Fibroblast of the aortic adventitia (primary cell): ENCODE measurements at places on chromosomes 6 and 20.

- DNase-seq: peak; percentile 99
Observed at GRCh38 chr20:17873410-17874270, 95.0 kb downstream of the SNX5 start.

DNA sequence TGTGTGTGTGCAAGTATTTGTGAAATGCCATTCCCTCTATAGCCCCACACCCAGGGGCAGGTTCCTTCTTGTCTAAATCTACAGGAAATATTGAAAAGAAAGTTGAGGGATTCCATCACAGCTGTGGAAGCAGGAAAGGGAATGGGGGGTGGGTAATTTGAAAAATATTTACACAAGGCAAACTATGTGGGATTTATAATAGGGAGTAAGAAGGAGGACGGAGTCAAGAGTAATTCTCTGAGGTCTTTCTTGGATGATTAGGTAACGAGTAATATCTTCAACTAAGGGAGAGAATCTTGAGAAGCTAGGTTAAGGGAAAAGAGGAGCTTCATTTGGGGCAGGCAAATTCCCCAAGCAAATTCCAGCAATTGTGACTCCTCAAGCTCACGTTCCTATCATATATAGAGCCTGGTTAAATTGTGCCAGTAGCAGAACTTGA, 113.5 kb upstream of the SGK1 start:
- no peak for DNase-seq

DNA sequence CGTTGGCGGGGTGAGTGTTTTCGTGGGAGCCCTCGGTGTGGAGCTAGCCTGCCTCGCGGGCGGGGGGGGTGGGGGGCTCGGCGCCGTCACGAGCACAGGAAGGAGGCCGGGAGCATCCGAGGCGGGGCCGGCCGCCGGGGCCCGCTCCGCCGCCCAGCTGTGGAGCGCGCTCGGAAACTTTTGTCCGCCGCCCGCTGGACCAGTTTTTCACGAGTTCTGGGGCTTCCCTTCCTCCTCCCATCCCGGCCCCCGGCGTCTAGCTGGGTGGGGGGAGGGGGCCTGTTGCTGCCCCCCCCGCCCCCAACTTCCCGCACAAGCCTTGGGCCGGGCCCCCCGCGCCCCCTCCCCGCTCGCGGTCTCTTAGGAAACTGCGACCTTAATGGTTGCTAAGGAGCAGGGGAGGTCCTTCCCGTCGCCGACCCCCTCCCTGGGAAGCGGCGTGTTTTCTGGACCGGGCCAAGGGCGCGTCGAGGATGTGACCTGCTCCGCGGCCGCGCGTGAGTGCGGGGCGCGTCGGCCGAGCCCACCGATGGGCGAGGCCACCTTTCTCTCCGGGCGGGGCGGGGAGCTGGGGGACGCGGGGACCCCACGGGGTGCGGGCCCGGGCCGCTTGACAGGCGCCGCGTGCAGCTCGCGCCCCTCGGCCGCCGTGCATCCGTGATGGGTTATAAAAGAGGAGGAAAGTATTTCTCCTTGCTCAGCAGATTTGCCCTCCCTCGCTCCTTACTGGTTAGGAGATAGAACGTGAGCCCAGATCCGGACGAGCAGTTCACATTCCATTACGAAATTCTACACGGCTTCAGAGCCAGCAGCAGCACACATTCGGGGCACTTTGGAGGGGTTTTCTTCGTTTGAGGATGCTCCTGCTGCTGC, 1.4 kb downstream of the RREB1 start:
- peak; percentile 80 for DNase-seq

- DNase-seq: no peak
Observed at GRCh38 chr20:35629427-35630145, 14.0 kb downstream of the SPAG4 start.

DNA sequence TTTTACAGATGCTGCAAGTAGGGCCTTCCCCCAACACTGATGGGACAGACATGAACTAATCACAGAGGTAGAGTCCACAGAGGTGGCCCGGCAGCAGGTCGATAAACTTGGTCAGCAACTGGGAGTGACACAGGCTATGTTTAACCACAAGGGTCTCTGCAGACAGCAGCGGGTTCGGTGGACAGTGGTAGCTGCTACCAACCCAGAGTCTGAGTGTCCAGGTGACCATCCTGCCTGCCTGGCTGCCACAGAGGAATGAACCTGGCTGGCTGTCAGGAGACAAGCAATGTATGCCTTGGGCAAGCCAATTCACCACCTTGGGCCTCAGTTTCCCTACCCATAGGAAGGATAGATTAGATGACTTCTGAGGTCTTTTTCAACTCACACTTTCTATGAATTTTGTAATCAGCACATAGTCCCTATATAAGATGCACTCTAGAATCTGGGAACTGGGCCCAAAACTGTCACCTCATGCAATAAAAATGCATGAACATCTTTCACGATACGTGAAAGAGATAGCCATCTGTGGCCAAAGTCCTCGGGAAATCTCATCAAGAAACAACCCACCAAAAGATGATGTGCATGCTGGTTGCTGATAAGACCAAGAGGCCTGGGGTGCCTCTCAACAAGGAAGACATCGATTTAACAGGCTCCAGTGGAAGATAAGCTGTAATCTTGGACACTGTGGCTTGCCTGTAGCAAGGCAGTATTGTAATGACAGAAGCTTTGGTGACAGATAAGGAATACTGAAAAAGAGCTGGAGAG, 30.5 kb downstream of the MDGA1 start:
- peak; percentile 56 for DNase-seq

DNA sequence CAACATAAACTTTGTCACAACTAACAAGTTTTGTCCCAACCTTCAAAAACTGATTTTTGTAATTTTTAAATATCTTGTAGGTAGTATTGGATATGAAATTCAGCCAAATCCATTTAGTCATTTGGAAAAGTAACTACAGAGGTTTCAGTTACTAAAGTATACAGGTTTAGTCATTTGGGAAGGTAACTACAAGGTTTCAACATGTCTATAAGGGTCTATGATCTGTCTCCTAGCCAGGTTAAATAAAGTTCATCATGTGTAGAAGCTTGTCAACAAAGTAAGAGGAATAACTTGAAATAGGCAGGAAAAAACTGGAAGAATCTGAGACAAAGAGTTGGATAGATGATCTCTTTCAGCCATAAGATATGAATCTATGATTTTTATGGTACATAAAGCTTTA, 229.8 kb downstream of the COL12A1 start:
- DNase-seq: no peak

GRCh38 chr20:47286681-47287080, 69.8 kb downstream of the ZMYND8 start:
- no peak for DNase-seq

DNA sequence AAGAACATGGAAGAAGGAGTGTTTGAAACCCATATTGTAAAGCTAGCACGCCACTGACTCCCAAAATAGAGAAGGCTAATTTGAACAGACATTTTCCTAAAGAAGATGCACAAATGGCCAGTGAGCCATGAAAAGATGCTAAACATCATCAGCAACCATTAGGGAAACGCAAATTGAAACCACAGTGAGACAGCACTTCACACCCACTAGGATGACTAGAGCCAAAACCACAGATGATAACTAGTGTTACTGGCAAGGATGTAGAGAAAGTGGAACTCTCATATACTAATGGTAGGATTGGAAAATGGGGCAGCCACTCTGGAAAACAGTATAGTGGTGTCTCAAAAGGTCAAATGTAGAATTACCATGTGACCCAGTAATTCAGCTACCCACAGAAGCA, 58.2 kb downstream of the BMP7 start:
- no peak for DNase-seq

GRCh38 chr6:44051515-44051914, 75.7 kb downstream of the MRPL14 start:
- peak; percentile 84 for DNase-seq

DNA sequence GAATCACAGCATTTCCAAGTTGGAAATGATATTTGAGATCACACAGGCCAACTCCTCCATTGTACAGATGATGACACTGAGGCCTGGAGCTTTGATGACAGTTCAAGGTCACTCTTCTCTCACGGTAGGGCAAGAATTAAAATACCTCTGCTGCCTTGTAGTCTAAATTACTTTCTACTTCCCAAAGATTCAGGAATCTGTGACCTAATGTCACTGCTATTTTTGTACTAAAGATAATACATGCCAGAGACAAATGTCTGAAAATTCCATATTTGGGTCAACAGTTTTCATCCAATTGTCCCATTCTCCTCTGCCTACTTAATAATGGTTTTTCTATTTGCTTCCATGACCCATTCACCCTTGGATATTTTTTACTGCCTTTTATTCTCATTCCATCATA, 160.0 kb downstream of the SOD2 start:
- DNase-seq: peak; percentile 16

GRCh38 chr6:137816688-137817618, 50.1 kb upstream of the TNFAIP3 start:
- DNase-seq: no peak

GRCh38 chr6:163960128-163960527, 545.6 kb downstream of the QKI start:
- no peak for DNase-seq

DNA sequence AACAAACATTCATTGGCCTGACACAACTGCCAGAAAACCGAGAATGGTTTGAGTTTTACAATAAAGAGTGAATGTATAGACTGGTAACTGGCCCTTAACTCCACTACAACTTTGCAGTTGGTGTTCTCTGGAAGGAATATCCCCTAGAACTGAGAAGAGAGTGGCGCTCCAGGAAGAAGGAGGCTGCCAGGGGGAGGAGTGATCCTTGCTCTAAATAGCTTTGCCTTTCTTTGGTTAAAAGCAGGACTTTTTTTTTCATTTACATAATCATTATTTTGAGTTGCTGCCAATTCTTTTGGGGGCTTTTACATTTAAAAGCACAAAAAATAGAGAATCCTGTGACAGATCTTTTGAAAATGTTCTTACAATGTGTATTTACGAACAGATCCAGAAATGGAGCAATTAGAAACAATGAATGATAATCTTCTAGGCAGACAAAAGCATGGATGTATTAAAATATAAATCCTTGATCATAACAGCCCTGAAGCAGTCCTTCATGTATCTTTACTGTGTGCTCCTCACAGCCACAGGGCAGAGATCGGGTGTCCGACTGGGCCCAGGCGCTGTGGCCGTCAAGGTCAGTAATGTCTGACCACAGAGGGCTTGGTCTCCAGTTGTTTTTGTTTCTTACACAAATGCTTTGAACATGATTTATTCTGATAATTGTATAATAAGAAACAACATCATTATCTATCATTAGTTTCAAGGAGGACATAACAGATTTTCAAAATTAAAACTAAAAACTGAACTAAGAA, 612.2 kb downstream of the HDGFL1 start:
- DNase-seq: no peak

GRCh38 chr6:146972546-146972945, 231.7 kb upstream of the STXBP5 start:
- peak; percentile 38 for DNase-seq

DNA sequence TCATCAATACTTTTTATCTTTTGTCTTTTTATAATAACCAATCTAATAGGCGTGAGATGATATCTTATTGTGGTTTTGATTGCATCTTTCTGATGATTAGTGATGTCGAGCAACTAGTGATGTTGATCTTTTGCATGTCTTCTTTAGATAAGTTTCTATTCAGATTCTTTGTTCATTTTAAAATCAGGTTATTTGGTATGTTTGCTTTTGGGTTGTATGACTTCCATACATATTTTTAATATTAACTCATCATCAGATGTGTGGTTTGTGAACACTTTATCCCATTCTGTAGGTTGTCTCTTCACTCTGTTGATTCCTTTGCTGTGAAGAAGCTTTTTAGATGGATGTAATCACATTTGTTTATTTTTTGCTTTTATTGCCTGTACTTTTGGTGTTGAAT, 295.8 kb downstream of the BCKDHB start:
- DNase-seq: peak; percentile 17

DNA sequence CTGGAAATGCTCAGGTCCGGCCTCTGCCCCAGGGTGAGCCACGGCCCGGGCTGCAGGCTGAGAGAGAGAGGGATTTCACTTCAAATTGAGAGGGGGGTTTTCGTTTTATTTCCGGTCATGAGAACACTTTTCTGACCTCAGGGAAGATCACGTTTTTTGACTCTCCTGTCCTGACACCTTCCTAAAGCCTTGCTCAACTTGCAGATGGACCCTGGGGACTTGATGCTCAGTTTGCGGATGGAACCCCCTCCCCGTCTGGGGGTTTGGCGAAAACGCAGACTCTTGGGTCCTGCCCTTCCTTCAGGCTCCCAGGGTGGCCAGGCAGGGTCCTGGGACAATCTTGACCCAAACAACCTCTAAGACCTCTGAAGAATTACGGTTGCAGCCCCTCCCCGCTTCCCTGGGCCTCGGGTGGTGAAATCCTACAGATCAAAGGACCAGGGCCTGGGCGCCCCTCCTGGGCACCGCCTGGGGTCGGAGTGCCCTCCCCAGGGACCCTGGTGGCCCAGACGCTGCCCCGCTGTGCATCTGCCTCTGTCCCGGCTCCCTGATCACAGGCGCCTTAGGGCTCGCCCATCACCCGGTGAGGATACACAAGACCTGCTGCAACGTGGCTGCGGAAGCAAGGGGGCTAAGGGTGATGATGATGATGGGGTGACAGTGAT, 148.2 kb downstream of the ERMARD start:
- DNase-seq: no peak

GRCh38 chr6:15249371-15250019, 3.6 kb downstream of the JARID2 start:
- peak; percentile 38 for DNase-seq

GRCh38 chr6:86936834-86937218, 502 bp upstream of the HTR1E start:
- no peak for DNase-seq

DNA sequence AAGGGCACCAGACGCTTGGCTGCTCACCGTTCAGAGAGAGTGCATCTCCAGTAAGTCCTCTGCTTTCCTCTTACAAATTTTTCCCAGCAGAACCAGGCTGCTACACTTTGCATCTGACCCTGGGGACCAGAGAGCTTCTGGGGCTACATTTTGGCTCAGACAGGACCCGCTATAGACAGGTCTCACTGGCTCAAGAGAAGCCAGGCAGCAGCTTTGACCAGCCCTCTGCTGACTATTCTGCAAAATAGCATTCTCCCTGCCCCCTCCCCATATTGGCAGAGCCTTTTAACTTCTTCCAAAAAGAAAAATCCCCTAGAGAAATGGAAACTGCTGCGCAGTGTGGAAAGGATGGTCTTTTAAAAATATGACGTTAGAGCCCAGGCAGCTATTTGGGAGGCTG, 37.2 kb downstream of the CPXM1 start:
- no peak for DNase-seq

GRCh38 chr20:34281177-34281576, 22.0 kb downstream of the AHCY start:
- no peak for DNase-seq

- DNase-seq: peak; percentile 59
Observed at GRCh38 chr6:110878751-110879522, 4.4 kb downstream of the AMD1 start.

DNA sequence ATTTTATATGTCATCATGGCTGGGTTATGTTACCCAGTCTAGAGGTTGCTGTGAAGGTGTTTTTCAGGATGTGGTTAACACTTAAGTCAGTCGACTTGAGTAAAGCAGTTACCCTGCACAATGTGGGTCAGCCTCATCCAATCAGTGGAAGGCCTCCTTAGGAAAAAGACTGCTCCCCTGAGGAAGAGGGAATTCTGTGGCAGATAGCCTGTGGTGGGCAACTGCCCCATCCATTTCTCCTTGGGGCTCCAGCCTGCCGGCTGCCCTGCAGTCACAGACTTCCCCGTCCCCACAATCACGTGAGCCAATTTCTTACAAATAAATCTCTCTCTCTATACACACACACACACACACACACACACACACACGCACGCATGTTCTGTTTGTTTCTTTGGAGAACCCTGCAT, 34.5 kb upstream of the MPC1 start:
- DNase-seq: no peak
